ENCODE measurements at places on chromosomes 7 and 10. TPM values are rescaled to one million over a fixed set of nuclear protein-coding genes. Genes with fewer than 3 reads are reported as not detected.

DNA sequence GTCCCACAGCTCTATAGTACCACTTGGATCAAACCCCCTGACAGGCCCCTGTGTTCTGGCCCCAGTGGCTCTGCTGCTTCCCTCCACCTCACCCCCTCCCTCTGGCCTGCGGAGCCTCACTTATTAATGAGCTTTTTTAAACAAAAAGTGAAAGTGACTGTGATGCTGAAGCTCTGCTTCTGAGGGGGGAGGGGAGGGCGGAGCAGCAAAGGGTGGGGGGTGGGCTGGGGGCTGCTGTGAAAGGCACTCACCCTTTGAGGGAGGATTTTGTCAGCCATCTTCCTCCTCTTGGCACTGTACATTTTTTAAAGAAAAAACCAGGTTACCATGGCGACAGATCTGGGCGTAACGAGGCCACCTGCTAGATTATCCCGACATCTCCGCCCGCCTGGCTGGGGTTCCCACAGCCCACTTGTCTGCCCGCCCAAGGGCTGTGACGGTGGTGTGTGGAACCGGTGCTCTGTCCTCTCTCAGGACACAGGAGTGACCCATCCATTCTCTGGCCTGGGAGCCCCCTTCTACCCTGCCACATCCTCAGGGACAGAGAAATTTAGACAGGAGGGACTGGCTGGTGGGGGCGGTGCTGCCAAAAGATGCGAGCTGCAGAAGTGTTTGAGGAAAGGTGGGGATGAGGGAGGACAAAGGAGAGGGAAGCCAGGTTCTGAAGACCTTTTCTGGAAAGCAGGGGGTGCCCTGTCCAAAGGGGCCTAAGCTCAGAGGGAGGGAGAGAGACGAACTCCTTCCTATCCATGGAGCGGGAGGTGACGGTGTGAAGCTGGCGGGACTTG is 4.9 kb downstream of the SMARCD3 start:
- peaks cover 41% of the 10 kb centered on the region for H3K36me3 ChIP-seq
- no peak for DNase-seq
- peaks cover 26% of the 10 kb centered on the region for H3K4me1 ChIP-seq

DNA sequence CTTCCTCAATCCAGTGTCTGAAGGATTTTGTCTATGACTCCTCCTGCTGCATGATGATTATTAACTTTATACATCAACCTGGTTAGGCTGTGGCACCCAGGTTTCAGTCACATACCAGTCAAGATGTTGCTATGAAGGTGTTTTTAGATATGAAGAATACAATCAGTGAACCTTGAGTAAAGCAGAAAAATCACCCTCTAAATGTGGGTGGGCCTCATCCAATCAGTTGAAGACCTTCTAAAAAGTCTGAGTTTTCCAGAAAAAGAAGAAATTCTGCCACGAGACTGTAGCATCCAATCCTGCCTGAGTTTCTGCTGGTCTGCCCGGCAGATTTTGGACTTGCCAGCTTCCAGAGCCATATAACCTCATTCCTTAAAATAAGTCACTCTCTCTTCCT is 126.1 kb upstream of the FRMD4A start:
- DNase-seq: no peak

- peak overlapping the region; percentile 69 for H3K27ac ChIP-seq
- H3K4me3 ChIP-seq: peak overlapping the region; percentile 89
- H3K36me3 ChIP-seq: no peaks in the 10 kb centered on the region
- H3K27me3 ChIP-seq: no peaks in the 10 kb centered on the region
- peaks cover 2% of the 10 kb centered on the region for H3K4me1 ChIP-seq
- peak; percentile 4 for DNase-seq
Observed at GRCh38 chr7:139108266-139109187, 993 bp downstream of the ZC3HAV1 start.

DNA sequence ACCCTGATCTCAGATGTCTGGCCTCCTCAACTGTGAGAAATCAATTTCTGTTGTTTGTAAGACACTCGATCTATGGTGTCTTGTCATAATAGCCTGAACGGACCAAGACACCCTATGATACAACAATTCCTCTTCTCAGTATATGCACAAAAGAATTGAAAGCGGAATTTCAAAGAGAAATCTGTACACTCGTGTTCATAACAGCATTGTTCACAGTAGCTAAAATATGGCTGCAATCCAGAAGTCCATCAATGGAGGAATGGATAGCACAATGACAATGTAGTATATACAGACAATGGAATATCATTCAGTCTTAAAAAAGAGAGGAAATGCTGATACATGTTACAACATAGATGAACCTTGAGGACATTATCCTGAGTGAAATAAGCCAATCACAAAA is 354.6 kb downstream of the SFMBT2 start:
- no peaks in the 10 kb centered on the region for H3K27me3 ChIP-seq
- no peak overlapping the region for H3K4me3 ChIP-seq
- no peak overlapping the region for H3K27ac ChIP-seq
- DNase-seq: no peak
- no peaks in the 10 kb centered on the region for H3K36me3 ChIP-seq
- no peaks in the 10 kb centered on the region for H3K4me1 ChIP-seq

- H3K27me3 ChIP-seq: no peaks in the 10 kb centered on the region
- peaks cover 6% of the 10 kb centered on the region for H3K4me1 ChIP-seq
- H3K36me3 ChIP-seq: peaks cover 19% of the 10 kb centered on the region
- H3K4me3 ChIP-seq: no peak overlapping the region
- DNase-seq: peak; percentile 53
Observed at GRCh38 chr10:62010366-62010765, 108.9 kb downstream of the ARID5B start.

- no peaks in the 10 kb centered on the region for H3K36me3 ChIP-seq
- no peak overlapping the region for H3K4me3 ChIP-seq
- H3K27ac ChIP-seq: no peak overlapping the region
- peaks cover 1% of the 10 kb centered on the region for H3K4me1 ChIP-seq
- no peak for DNase-seq
Observed at GRCh38 chr7:94453898-94454297, 55.7 kb upstream of the CASD1 start.

- DNase-seq: no peak
- no peaks in the 10 kb centered on the region for H3K27me3 ChIP-seq
- no peak overlapping the region for H3K27ac ChIP-seq
- H3K36me3 ChIP-seq: no peaks in the 10 kb centered on the region
- no peaks in the 10 kb centered on the region for H3K4me1 ChIP-seq
Observed at GRCh38 chr10:107589081-107589480, 424.6 kb upstream of the SORCS1 start.

GRCh38 chr7:727104-727805 is at the start of gene PRKAR1B:
PRKAR1B (minus strand) TSS chr7:727281; CDS start chr7:711505, 15,776 bp downstream.
- peak within 1 kb of the TSS; percentile 68 for H3K27ac ChIP-seq
- H3K27me3 ChIP-seq: no peaks in the 10 kb centered on the region
- H3K36me3 ChIP-seq: peaks cover 20% of the 10 kb centered on the region

DNA sequence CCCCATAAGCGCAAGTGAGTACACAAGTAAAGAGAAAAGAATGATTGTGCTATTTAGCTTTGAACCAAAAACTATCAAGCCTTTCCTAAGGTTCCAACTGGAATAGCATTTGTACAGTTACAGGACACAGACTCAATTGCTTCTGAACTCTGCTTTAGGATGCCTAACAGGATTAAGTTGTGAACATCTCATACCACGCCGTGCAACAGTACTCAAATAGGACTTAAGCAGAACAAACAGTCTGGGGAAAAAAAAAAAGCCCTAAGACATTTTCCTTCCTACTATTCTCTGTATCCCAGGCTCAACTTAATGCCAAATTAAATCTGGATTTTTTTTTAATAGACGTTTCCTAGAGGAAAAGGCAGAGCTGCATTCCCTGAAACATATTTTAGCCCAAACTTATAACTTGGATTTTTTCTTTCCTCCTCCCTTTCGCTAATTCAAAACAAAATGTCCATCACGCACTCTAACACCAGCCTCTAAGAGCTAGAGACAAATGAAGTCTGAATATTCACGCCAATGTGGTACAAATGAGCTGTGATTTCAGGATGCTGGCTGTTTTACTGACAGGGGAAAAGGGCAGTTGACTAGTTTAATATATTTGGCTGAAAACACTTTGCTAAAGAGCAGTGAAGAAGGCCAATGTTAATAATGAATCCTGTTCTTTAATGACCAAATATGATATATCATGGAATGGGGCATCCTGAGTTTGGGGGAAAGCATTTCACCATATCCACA is 68.6 kb downstream of the CALD1 start:
- H3K4me1 ChIP-seq: peaks cover 12% of the 10 kb centered on the region
- H3K27ac ChIP-seq: no peak overlapping the region
- no peaks in the 10 kb centered on the region for H3K27me3 ChIP-seq
- no peak overlapping the region for H3K4me3 ChIP-seq

DNA sequence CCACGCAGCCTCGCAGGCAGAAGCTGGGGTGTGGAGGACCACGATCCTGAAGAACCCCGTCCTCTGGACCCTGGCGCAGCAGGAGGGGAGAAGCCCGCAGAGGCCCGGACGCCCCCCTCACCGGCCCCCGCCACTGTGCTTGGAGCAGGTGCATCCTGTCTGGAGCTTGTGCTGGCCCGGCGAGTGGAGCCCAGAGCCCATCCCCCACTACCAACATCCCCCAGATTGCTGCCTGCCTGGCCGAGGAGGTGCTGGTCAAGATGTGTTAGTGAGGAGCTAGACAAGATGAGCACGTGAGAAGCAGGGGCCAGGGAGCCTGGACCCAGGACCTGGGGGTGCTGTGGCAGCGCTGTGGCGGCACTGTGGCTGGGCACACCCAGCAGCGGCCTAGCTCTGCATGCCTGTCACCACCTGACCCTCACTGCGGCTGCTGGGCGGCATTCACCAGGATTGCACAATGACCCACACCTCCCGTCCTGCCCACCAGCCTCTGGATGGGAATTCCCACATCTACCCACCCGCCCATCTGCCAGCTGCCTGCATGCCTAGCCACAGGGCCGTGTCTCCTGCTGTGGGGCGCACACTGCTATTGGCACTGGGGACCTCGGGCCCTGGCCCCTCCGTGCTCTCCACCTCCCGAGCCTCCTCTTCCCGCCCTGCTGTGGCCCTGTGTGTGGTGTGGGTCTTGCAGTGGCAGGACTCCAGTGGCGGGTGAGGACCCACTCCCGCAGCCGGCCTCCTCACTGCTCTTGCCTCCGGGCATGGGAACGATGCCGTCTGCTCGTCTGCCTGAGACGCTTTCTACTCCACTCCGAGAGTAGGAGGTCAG is 11.8 kb downstream of the GPR146 start:
- no peak for DNase-seq
- H3K4me3 ChIP-seq: no peak overlapping the region
- H3K27me3 ChIP-seq: no peaks in the 10 kb centered on the region
- H3K4me1 ChIP-seq: peaks cover 8% of the 10 kb centered on the region
- H3K36me3 ChIP-seq: peaks cover 3% of the 10 kb centered on the region

DNA sequence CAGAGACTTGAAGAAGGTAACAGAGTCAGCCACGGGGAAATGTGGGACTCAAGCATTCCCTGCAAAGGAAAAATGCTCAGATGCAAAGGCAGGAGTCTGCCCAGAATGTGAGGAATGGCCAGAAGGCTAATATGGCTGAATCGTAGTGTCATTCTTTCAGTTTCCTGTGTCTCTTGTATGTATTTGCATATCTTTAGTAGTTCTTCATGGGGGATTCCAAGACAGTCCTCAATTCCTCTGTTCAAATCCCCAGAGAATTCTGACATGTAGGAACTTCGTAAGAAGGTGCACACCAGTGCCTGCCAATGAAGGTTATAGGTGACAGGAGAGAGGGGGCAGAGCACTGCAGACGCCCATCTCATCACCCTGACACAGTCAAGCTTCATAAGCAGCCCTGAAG is 154.4 kb downstream of the CACNB2 start:
- no peaks in the 10 kb centered on the region for H3K36me3 ChIP-seq
- H3K27ac ChIP-seq: no peak overlapping the region
- no peaks in the 10 kb centered on the region for H3K4me1 ChIP-seq
- 0 out of 2 replicates have a peak, but pooled peaks cover 2% of the 10 kb centered on the region for H3K27me3 ChIP-seq
- H3K4me3 ChIP-seq: no peak overlapping the region
- no peak for DNase-seq

GRCh38 chr10:66822801-66823200 is 103.0 kb upstream of the LRRTM3 start:
- DNase-seq: no peak
- no peaks in the 10 kb centered on the region for H3K36me3 ChIP-seq
- no peak overlapping the region for H3K4me3 ChIP-seq

- H3K4me3 ChIP-seq: no peak overlapping the region
- no peak overlapping the region for H3K27ac ChIP-seq
- peaks cover 5% of the 10 kb centered on the region for H3K4me1 ChIP-seq
Observed at GRCh38 chr10:51685768-51686167, 13.6 kb downstream of the CSTF2T start.

DNA sequence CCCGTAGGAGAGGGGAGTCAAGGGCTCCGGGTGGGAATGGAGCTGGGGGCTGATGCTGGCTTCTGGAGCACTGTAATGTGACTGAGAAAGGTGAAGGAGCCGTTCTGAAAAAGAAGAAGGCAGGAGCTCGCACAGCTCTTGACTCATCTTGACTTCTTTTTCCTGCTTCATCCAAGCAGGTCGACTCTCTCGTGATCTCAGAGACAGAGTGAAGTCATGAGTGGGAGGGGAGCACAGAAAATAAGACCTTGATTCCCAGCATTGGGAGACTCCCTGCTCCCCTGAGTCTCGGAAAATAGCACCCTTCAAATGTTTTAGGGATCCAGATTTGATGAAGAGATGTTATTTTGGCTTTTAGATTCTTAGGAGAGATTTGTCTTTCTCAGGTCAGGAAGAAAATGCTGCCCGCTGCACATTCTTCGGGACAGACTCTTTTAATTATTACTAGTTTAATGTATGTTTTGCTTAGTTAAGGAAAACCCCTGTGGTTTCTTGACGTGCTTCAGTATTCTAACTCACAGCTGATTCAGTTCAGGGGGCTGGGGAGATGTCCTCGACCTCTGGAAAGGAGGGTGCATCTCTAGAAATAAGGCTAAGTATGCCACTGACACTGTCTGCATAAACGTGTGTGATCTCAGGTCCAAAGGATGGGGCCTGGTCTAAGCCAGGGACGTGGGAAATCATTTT is 34.1 kb downstream of the EGFR start:
- peak overlapping the region; percentile 58 for H3K27ac ChIP-seq
- peaks cover 50% of the 10 kb centered on the region for H3K4me1 ChIP-seq
- DNase-seq: peak; percentile 84
- no peaks in the 10 kb centered on the region for H3K27me3 ChIP-seq

- no peaks in the 10 kb centered on the region for H3K36me3 ChIP-seq
- H3K4me1 ChIP-seq: peaks cover 4% of the 10 kb centered on the region
- peak; percentile 58 for DNase-seq
- no peak overlapping the region for H3K4me3 ChIP-seq
Observed at GRCh38 chr10:73881221-73881919, 7.0 kb upstream of the CAMK2G start.

NPFFR1 gene
- total RNA-seq: not detected

TET1 gene
- 4.3 TPM for total RNA-seq

PRXL2A gene
- 1.1 TPM for total RNA-seq

SHTN1 gene
- 1.4 TPM for total RNA-seq

MALRD1 gene
- 1.1 TPM for total RNA-seq

H2BK1 gene
- total RNA-seq: not detected

ARID5B gene
- 140 TPM for total RNA-seq

ALOX5 gene
- not detected for total RNA-seq

BRI3 gene
- total RNA-seq: 30.6 TPM

CNOT4 gene
- 10.0 TPM for total RNA-seq

ZNF212 gene
- total RNA-seq: 4.2 TPM

SVIL gene
- 11.5 TPM for total RNA-seq

ZYX gene
- 22.6 TPM for total RNA-seq

EGR2 gene
- 0.56 TPM for total RNA-seq

SLC39A12 gene
- not detected for total RNA-seq

All from IMR-90 (cell line).